ENCODE measurements at places on chromosomes 4 and X.

- no peak for DNase-seq
Measured at GRCh38 chr4:138452826-138453225, 210.7 kb upstream of the SLC7A11 start.

DNA sequence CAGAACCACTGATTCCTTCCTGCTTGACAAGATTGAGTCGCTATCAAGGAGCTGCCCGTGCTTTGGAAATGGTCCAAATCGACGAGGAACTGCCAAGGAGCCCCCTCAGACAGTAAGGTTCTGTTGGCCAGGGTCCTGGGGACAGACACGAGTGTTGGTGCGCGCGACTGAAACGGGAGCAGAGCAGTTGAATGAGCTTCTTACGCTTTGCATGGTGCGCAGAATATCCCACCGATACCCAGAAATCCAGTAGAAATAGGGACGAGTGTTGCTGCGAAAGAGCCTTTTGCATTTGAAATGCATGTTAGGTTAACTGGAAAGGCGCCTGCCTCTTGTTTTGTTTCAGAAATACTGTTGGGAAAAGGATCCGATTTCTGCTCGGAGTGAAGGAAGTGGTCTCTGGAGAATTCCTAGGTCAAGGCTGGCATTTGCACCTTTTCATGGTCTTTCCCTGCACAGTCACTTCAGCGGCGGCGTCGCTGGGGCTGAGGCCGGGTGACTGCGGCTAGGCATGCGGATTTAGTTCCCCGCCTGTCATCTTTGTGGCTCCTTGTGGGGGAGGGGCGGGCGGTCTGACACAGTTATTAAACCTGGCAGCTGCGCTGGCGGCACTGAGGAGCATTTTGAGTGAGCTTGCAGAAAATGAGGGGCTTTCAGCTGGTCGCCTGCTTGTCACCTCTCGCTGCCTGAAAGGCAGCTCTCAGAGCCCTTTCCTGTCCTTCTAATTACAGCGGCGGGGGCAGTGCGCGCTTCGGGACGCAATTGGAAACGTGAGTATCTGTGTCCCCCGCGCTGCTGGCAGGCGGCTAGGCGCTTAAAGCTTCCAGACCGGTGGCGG is 51.5 kb upstream of the TRIM2 start:
- peak; percentile 78 for DNase-seq

DNA sequence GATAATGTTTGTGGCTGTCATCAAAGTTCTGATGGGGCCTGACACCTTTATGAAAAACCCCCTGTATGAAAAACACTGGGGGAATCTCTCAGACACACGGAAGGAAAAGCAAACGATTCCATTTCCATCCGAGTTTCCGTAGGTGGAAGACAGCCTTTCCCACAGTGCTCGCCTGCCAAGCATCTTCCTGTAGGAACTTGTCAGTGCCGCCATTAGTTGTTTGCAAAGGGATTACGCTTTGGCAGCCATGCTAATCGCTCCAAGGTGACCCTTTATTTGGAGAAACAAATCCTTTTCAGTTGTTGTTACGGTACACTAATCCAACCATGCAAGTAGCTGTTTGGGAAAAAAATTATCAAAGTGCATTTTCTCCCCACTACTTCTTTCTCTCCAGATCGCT is 44.4 kb upstream of the STOX2 start:
- no peak for DNase-seq

GRCh38 chr4:35884714-35885480 is 359.4 kb downstream of the ARAP2 start:
- no peak for DNase-seq
